ENCODE measurements at places on chromosomes 1 and 21. TPM values are rescaled to one million over a fixed set of nuclear protein-coding genes. Genes with fewer than 3 reads are reported as not detected.

DNA sequence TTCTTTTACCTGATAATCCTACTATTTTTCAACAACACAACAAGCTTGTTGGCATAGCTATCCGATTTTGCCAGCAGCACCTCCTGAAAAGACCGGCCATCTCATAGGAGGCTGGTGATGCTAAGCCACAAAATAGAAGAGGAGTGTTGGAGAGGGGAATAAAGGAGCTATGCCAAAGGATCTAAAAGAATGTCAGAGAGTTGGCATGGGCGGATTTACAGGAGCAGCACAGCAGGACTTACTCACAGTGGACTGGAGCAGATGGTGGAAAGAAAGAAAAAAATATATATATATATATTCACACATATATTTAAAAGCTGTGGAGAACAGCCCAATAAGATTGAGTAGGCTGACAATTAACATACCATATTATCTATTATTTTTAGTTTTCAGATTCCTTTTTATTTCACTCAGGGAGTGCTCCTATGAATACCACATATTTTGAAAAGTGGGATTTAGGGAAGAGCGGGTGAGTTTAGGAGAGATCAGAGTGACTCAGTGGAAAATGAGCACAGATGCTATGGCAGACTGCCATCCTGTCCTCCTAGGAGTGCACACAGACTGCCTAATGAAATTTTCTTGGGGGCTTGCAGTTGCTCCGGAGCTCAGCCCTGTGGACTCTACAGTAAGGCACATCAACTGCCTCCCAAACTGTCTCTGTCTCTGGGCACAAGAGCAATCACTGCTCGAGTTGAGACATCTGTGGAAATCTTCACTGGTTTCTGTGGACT, 394.4 kb upstream of the CHRM3 start:
- DNase-seq: peak; percentile 13

- DNase-seq: no peak
Observed at GRCh38 chr21:25254491-25255174, 352.6 kb downstream of the MRPL39 start.

- no peak for DNase-seq
Observed at GRCh38 chr1:10866321-10867093, 70.1 kb upstream of the CASZ1 start.

DNA sequence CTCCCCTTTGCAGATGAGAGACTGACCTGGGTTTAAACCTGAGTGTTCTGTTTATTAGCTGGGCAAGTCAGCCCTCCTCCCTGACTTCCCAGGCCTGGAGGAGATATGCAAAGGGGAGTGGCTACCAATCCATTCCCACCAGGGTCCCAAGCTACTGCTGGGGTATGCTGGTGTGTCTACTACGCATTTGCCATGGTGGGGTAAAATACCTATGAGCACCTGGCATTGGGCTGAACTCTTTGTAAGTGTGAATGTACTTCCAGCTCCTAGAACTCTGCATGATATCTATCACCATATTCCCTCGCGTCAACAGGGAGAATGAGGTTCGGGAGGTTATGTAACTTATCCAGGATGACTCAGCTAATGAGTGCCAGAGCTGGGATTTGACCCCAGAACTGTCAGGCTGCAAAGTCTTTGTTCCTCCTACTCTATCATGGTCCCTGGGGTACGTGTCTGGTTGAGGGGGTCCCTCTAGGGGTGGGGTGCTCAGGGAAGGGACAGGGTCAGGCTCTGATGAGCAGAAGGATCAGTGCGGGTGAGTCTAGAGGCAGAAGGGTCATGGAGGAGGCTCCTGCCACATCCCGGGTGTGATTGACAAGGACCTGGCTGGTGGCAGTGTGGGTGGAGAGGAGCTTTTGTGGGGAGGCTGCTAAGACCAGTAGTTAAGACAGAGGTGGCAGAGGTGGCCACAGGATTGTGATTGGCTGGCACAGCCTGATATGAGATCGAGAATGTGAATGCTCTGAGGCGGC, 16.7 kb downstream of the AMPD2 start:
- DNase-seq: peak; percentile 55

- no peak for DNase-seq
Observed at GRCh38 chr1:114118351-114118990, 35.2 kb downstream of the SYT6 start.

DNA sequence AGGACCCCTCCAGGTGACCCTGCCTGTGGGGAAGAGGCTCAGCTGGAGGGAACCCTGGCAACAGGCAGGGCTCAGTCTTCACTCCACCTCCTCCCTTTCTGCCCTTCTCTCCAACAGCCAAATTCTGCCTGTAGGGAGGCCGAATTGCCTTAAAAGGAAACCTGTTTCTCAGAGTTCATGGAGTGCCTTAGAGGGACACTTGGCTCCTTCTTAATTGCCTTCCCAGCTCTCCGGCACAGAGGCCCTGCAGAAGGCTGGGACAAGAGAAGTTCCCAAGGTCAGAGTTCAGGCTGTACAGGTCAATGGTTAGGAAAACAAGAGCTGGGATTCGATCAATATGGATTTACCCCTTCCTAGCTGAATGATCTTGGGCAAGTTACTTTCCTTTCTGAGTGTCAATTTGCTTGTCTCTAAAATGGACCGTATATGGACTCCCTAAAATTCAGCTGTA, 6.2 kb downstream of the CSRP1 start:
- no peak for DNase-seq

GRCh38 chr1:63148825-63149645, 173.3 kb upstream of the FOXD3 start:
- DNase-seq: no peak

DNA sequence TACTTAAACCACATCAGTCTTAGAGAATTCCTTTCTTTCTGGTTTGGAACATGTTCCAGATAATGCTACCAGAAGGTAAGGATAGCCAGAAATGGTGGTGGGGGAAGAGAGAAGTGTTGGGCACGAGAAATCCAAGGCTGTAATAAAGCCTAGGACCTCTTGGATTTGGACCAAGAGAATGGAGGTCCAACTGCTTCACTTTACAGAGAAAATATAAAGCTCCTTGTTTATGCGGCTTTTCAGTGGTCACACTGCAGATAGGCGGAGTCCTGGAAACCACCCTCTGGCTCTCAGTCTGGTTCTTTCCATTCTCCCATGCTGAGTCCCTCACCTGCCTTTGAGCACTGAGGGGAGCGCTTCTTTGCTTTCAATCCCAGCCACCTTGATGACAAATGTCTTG, 87.8 kb downstream of the ADCY10 start:
- no peak for DNase-seq

The GUCA2A gene
- not detected for total RNA-seq

The GNAT2 gene
- 0.40 TPM for total RNA-seq

DNA sequence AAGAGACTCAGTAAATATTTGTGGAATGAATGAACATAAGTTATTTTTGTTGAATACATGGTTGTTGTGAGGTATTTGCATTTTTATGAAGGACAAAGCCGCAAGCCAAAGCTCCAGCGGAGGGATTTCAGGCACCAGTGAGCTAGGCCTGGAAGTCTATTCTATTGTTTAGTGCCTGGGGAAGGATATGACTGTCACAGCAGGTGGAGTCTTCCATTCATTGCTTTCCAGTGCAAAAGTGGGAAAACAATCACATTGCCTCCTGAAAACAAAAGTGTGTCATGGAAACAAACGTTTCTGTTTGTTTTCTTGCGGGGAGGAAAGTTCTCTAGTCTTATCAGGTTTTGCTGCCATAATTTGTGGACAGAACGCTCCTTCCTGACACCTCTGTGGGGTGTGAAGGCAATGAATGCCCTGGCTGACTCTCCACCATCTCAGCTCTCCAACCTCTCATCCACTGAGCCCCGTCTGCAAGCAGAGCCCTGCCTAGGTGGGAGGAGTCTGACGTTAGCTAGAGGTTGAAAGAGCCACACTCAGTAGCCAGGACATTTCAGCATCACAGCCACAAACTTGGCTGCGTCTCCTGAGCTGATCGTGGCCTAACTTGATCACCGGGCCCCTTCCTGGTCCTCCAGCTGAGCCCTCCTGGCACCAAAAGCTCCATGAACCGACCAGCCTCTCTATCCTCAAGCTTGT, 739.1 kb downstream of the MATN1 start:
- no peak for DNase-seq

The C4BPA gene
- not detected for total RNA-seq

DNA sequence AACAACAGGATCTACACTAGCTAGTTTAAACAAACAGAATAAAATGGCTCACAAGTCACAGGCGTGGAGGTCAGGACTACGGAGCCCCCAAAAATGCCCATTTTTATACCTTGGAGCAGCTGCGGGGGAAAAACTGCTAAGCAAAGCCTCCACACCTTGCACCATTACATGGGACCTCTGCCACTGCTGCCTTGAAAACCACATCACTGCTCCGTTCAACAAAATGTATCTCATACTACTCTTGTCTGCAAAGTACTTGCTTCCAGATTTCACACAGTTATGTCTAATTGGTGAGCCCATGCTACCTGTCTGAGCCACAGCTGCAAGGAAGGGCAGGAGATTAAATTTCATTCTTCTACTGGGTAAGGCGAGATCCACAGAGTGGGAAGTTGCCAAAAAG, 24.4 kb downstream of the MRPL39 start:
- no peak for DNase-seq

The UMODL1 gene
- not detected for total RNA-seq

DNA sequence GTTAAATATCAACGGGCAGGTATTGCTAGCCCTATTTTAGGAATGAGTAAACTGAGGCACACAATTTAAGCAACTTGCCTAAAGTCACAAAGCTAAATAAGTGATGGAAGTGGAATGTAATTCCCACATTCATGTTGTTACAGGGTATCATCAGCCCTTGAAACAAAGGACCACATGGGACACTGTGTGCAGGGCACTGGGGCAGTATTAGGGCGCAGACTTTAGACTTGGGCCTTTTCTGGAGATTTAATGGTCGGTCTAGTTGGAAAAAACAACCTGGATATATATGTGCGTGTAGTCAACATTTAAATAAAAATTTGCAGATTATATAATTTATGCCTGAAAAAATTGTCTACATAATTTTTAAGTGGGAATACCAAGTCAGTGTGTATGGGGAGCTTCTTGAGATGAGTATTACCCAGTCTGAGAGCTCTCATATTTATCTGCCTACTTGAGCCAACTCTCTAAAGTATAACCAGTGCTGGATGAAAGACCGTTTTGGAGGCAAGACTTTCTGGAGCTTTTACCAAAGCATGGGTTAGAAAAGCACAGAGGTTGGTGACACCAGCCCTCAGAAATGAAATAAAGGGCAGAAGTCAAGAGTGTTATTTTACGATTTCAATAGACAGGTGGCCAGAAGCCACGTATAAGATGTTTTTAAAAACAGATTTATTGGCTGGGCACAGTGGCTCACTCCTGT, 1.6 kb downstream of the KDM1A start:
- no peak for DNase-seq

DNA sequence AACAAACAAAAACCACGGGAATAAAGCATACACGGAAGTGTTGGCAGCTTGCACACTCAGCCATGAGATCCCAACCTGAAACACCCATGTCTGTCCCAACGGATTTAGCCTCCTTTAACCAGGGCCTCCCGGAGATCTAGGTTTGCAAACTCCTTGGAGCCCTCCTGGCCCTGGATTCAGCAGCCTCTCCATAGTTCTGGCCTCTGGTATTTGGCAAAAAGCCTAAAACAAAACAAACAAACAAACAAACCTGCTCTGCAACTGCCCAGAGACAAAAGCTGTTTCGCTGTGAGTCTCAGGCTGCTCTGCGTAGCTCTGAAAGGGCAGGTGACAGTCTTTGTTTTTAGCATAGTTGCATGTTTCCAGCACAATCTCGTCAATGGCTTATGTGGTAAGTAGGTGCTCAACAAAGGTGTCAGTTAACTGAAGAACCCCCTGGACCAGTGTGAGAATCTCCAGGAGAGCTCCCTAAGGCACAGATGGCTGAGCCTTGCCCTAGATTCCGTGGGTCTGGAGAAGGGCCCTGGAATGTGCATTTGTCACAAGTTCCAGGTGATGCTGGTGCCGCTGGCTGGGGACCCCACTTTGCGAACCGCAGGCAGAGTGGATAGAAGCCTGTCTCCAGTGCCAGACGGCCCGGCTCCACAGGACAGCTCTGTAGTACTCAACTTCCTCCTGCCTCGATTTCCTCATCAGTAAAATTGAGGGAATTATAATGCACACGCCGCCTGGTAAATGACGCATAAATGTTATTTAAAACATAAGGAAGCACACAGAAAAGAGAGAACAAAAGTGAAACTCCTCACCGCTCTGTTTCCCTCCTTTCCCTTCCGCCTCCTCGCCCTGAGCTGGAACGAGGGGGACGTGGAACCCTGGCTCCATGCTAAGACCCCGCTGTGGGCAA, 86.2 kb downstream of the RIPK4 start:
- no peak for DNase-seq

GRCh38 chr1:204249736-204250427, 36.1 kb upstream of the GOLT1A start:
- no peak for DNase-seq

DNA sequence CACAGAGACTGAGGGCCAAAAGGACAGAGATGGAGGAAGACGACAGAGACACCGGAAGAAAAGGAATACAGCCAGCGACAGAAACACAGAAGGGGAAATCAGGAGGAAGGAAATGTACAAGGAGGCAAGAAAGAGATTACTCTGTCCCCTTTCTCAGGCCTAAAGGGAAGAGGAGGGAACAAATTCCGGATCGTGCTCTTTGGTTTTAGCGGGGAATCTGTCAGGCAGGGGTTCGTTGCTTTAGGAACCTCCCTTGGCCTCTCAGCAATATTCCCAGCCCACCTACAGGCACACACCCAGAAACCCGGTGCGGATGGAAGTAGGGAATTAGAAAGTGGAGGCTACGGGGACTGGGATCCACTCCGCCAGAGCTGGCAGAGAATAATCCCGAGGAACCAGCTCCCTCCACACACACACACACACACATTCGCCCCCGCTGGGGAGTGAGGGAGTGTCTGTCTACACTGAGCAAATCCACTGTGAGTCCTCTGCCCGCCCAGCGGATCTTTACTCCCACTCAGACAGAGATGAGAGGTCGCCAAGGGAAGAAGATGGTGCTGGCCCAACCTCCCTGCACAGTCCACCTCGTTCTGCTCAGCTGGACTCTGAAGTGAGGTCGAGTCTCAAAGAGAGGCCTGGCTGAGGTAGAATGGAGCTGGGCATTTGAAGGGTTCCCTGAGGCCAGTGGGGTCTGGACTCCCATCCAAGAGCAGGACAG, 5.7 kb downstream of the TAL1 start:
- no peak for DNase-seq

GRCh38 chr1:85214654-85215053, 13.8 kb upstream of the SYDE2 start:
- DNase-seq: no peak

GRCh38 chr21:14072761-14073535, 137.8 kb downstream of the LIPI start:
- DNase-seq: no peak

- no peak for DNase-seq
Observed at GRCh38 chr1:48092401-48092800, 95.2 kb upstream of the TRABD2B start.

- DNase-seq: no peak
Observed at GRCh38 chr1:1873186-1873585, 17.7 kb downstream of the GNB1 start.

- no peak for DNase-seq
Observed at GRCh38 chr1:61435226-61435625, 289.7 kb downstream of the TM2D1 start.

- no peak for DNase-seq
Observed at GRCh38 chr21:29726044-29726443, 213.8 kb downstream of the GRIK1 start.

DNA sequence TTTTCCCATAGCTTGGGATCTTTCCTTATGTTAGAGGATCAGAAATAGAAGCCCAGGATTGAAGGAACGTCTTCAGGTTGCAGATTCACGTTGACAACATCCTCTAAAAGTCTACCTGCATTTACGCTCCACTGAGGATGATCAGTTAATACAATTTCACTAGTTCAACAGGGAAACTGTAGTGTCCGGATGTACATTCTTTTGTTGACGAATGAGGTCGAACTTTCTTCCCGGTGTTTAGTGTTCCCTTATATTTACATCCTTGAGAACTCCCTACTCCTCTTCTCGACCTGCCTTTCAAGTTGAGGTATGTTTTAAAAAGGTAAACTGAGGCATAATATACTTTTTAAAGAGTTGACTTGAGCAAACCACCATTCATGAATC, 74.8 kb downstream of the SIK1 start:
- no peak for DNase-seq
